ENCODE measurements at places on chromosomes 11 and 22. TPM values are rescaled to one million over a fixed set of nuclear protein-coding genes. Genes with fewer than 3 reads are reported as not detected.

DNA sequence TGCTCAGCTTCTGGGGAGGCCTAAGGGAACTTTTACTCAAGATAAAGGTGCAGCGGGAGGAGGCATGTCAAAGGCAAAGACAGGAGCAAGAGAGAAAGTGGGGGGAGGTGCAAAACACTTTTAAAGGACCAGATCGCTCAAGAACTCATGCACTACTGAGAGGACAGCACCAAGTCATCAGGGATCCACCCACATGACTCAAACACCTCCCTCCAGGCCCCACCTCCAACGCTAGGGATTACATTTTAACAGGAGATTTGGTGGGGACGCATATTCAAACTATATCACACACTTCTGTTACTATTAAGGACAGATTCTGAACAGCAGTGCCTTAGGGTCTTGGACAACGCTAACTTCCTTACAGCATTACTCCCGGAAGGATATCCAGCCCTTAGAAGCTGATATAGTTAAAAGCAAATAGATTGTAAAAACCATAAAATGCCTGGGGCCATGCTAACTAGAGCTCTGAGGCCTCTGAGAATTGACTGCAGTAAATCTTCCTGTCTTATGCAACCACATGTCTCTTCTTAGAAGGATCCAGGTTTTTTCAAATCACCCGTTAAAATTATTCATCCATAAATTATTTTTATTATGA is 16.7 kb upstream of the ZC3H12C start:
- no peak for DNase-seq

DNA sequence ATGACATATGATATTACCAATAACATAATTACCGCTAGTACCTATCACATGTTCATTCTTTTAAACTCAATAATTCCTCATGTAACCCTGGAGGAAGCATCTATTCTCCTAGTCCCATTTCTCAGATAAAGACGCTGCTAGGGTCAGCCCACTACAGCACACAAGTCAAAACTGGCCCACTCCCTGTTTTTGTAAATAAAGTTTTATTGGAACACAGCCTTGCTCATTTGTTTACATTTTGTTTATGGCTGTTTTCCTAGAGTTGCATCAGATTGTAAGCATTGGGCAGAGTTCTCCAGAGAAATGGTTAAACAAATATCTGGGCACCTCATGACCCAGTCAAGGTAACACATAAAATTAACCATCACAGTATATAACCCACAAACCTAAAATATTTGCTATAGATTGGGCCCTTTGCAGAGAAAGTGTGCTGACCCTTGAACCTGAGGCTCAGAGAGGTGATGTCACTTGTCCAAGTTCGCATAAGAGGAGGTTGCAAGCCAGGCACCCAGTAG is 36.8 kb downstream of the MN1 start:
- DNase-seq: no peak

Gene WT1
- 131 TPM for total RNA-seq

DNA sequence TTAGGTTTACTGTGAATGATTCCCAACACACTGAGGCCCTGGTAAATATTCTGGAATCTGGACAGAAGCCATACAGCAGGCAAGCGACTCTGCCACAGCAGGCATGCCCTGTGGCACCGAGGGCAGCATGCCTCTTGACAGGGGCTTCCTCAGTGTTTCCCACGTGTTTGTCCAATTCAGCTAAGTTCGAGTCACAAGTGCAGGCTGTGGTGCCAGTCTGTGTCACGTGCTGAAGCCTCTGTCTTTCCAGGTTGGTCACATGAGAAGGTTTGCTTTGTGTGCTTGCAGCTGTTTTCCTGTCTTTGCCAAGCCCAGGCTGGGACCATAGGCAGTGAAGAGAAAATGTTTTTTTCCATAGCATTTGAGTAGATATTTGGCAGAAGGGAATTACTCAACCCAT is 2.4 kb upstream of the PPFIBP2 start:
- DNase-seq: no peak

DNA sequence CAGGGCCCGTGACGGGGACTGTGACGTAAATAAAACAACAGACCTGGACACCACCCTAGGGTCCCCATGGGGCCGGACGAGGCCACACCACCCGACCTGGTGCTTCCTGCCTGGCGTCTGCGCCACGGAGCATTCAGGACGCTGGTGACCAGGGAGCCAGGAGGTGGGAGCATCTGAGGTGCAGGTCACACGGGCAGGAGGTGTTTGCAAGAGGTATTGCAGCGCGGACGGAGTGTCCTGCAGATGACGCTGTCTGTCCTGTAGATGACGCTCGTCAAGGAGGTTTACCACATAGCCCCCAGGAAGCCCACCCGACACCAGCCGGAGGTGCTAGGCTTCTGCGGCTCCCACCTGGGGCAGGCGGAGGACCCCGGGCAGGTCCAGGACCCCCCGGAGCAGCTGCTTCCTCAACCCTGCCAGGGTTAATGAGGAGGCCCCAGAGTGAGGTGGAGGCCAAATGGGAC is 986 bp upstream of the MUC5B start:
- no peak for DNase-seq

GRCh38 chr22:22396741-22397291 is 111.7 kb downstream of the ZNF280B start:
- DNase-seq: no peak

Gene KCNJ5
- total RNA-seq: 0.11 TPM

- DNase-seq: no peak
Measured at GRCh38 chr22:50190182-50190940, 4.6 kb downstream of the TRABD start.

DNA sequence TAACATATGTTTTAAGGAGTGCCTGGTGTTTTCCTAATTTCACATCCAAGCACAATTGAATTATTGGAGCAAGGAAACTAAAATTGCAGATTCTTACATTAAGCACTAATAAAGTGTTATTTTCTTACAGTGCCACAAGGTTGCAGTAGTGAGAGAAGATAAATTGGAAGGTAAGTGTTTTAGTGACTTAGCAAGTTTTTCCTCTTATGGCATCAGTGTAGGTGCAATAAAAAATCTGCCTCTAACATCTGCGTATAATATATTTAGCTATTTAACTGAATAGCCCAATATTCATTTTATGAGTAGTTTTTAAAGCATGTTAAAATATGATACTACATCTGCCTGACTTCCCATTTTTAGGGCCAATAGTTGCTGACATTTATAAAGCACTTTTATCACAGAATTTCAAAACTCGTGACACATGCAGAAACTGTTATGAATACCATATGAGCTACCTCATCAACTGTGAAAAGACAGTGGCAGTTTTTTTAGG is 19.0 kb downstream of the POLD3 start:
- DNase-seq: no peak

- no peak for DNase-seq
Measured at GRCh38 chr22:43921370-43921769, 2.2 kb upstream of the PNPLA3 start.

GRCh38 chr11:7314811-7315604 is 63.3 kb downstream of the SYT9 start:
- no peak for DNase-seq

GRCh38 chr11:93905384-93905783 is 55.0 kb upstream of the VSTM5 start:
- no peak for DNase-seq

Gene SERHL2
- total RNA-seq: 2.6 TPM

- no peak for DNase-seq
Measured at GRCh38 chr11:5500393-5500801, 9.4 kb downstream of the UBQLN3 start.

DNA sequence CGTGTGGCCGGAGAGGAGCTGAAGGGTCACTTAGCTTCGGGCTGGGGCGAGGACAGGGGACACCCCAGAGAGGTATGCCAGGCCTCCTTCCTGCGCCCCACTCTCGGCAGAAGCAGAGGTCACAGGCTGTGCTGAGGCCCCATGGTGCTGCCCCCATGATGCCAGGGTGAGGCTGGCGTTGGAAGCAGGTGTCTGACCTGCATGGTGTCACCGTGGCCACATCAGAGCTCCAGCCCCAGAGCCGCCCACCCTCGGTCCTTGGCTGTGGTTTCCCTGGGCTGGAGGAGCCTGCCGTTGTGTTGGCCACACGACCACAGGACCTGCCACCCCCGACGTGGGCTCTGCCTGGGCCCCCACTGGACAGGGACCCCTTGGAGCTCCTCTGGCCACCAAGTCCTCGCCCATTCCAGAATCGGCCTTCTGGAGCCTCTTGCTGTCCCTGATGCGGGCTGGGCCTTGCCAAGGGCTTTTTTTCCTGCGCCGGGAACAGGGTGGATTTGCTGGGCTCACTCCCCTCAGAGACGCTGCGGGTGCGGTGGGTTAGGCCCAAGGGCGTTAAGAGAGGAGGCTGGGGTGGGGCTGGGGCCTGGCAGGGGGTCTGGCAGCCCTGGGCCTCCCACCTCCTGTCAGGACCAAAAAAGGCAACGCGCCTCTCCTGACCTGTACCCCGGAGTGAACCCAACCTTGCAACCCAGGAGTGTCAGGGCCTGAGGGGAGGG is 8.2 kb upstream of the TSSC4 start:
- DNase-seq: no peak

DNA sequence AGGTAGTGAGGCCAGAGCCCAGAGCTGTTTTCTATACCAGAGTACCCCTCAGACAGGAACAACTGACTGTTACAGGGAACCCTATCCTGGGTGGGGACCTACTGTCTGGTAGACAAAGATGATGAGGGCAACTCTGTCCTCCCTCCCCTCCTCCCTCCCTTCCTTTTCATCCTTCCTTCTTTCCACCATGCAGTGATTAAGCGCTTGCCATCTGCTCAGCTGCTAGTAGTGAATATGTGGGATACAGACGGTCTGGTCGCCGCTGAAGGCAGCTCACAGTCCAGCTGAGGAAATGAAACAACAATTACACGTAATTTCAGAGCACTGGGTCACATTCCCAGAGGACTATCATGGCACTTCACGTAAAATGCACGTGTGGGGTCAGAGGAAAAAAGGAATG is 597.1 kb downstream of the BUD13 start:
- no peak for DNase-seq

Gene KCNA4
- total RNA-seq: 4.6 TPM

GRCh38 chr22:21998595-21999247 is 16.1 kb upstream of the TOP3B start:
- DNase-seq: no peak

DNA sequence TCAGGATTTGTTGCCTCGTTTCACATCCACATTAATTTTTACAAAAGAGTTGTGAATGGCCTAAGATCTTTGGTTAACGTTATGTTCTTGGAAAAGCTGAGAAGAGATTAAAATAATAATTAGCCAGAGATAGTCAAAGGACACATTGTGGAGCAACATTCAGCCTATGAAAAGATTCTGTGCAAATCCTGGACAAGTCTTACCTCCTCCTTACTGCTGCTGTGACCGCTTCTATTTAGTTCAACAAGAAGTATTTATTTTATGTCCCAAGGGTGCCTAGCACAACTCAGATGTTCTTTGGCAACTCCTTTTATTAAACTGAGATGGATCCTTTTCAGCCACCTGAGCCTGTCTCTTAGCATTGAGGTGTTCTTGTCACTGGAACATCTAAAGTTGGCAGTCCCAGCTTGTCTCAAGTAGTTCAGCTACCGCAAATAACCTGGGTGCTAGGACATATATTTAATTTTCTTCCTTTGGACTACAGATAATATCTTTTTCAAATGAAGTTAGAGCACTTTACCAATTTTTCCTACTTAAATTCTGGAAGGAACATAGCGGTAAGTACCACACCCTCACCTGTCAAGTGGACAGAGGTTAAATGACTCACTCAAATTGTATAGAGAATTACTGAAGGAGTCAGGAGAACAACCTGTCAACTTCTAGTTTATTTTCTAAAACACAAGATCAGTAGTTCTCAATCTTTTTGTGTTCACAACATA is 80.5 kb upstream of the CHRM4 start:
- DNase-seq: no peak

DNA sequence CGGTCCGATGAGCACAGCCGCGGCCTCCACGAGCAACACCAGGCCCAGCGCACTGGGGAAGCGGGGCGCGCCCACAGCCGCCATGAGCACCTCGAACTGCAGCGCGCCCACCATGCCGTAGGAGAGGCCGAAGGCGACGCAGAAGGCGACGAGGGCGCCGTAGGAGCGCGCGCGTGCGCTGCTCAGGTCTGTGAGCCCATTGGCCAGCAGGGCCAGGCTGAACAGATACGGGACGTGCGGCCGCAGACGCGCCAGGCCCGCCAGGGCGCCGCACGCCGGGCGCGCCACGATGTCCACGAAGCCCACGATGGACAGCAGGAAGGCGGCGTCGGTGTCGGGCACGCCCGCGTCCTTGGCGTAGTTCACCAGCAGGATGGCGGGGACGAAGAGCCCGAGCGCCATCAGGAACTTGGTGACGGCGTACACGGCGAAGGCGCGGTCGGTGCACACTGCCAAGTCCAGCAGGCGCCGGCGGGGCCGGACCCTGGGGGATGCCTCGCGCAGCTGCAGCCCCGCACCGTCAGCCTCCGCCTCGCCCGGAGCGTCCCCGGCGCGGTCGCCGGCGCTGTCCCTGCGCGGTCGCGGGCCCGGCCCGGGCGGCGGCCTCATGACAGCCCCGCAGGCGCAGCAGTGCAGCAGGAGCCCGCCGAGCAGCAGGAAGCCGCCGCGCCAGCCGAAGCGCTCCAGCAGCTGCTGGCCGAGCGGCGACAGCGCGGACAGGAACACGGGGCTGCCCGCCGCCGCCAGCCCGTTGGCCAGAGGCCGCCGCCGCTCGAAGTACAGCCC is 2.9 kb downstream of the SLC16A8 start:
- DNase-seq: no peak

Gene SYCE3
- total RNA-seq: not detected

GRCh38 chr11:83801799-83802198 is 515.6 kb upstream of the CCDC90B start:
- no peak for DNase-seq

GRCh38 chr11:83317757-83318690 is 31.9 kb upstream of the CCDC90B start:
- no peak for DNase-seq

DNA sequence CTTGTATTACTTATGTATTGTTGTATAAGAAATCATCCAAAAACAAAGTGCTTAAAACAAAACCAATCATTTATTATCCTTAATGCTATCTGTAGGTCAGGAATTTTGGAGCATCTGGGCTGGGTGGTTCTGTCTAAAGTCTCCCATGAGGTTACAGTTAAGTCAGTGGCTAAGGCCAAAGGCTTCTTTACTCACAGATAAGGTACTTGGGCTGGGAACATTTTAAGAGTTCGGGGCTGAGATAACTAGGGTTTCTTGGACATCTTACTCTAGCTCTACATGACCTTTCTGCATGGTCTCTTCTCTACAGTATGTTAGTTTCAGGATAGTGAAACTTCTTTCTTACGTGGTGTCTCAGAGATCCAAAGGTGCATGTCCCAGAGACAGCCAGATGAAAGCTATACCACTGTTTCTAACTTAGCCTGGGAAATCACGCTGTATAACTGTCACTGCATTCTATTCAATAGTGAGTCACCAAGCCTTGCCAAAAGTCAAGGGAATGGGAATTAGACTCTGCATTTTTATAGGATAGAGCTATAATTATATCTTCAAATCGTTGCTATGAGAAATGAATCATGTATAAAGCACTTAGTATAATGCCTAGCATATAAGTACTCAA is 29.6 kb downstream of the SOX6 start:
- no peak for DNase-seq

Gene OR10A6
- total RNA-seq: not detected
